ENCODE measurements at places on chromosomes 7 and 10.

DNA sequence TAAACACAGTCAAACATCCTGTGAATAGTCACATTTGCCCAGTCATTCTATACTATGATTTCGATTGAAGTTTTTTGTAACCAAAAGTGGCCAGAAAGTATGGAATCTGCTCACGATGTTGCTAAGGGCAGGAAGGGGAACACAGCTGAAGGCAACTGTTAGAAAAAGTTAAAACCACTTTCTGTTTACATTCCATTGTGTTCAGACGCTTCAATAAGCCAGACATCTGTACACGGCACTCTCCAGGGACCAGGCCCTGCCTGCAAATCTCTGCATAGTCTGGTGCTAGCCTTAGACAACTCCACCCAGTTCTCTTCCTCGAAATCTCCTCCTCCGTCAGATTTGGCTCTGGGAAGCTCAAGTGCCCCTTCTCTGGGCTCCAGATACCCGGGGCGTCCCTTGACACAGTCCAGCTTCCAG lies 17.1 kb upstream of the TMEM120A start:
- peak; percentile 72 for DNase-seq

GRCh38 chr10:12777840-12778585 lies 223.5 kb downstream of the CCDC3 start:
- no peak for DNase-seq

GRCh38 chr7:97026715-97027426 lies 2.2 kb upstream of the DLX5 start:
- no peak for DNase-seq

DNA sequence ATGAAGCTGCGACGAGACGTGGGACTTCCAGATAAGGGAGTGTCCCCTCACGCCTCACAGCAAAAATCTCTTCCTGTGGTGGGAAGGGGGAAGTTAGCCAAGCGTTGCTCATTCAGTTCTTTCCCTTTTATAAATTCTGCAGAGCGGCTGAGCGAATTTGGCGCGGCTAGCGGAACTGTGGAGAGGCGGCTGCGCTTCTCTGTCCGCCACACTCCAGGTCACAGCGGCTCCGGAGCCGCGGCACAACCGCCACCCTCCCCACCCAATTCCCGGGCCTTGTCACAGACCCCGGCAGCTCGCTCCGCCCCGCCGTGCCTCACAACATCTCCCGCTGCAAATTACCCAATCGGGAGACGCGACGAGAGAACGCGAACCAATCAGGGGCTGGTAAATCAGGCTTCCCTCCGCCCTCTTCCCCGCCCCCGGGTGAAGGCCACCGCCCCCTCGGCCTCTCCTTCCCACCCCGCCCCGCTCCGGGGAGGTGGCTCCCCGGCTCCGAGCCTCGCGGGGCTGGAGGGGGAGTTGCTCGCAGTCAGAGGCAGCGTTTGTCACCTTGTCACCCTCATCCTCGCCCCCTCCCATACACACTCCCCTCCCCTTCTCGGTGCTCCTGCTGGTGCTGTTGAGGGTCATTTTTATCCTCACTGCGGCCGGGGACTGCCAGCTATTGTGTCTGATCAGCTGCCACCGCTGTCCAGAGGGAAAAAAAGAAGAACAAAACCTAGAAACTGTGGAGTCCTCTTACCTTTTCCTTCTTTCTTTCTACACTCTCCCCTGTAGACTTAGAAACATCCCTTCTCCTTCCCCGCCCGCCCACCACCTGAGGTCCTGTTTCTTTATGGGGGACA lies 918 bp upstream of the ARHGAP21 start:
- peak; percentile 99 for DNase-seq

GRCh38 chr7:155815332-155816191 lies 3.3 kb upstream of the SHH start:
- peak; percentile 67 for DNase-seq

DNA sequence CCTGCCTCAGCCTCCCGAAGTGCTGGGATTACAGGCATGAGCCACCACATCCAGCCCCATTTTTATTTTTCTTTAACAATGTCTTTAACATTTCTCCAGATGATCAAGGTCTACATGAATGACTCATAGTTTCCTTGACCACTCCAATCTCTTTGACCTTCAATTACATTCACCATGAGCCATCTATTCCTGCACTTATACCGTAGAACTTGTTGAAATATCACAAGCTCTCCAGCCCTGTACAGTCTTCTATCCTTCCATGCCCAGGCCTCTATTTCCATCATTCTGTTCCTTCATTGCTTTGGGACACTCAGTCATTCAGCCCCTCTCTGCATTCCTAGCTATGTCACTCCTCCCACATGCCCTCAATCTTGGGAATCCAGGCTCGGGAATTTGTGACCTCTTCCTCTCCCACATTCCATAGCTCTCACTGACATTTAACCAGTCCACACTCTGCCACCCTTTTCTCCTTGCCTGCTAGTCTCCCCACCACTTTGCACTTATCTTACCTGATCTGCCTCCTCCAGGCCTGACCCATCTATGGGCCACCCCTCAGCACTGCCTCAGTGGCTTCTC lies 151.8 kb upstream of the STK17A start:
- no peak for DNase-seq

GRCh38 chr10:123681285-123681684 lies 15.1 kb downstream of the GPR26 start:
- DNase-seq: no peak

DNA sequence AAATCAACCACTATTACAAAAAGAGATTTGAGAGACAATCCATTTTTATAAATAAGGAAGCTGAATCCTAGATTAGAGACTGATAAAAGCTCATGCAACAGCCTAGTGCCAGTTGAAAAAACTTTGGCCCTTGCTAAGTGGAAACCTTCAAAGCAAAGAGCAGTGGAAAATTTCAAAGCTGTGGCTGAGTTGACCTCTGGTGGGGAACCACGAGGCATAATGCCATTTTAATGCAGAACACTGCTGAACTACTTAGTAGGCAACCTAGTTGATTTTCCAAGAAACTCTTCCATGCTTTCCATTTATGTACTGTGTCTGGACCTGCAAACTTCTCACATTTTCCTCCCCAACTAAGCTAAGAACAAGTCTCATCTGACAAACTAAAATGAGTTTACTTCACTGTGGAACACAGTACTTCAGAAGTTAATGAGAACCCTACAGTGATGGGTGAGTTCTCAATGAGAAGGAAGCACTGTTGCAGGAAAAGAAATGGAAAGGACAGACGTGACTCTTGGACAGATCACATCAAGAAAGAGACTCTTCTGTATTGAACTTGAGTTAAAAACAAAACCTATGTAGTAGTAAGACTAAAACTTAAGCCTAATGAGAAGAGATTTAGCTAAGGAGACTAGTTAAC lies 19.5 kb downstream of the FZD9 start:
- DNase-seq: no peak

All from testis (tissue), 5 donors.